ENCODE measurements at places on chromosomes 6 and 20. TPM values are rescaled to one million over a fixed set of nuclear protein-coding genes. Genes with fewer than 3 reads are reported as not detected.

Gene OOEP
- not detected for total RNA-seq

Gene ZSCAN26
- total RNA-seq, result 13.1 TPM

Gene CLPSL2
- total RNA-seq, result not detected

GRCh38 chr6:39157511-39157910, 42.5 kb upstream of the SAYSD1 start:
- no peak for DNase-seq

DNA sequence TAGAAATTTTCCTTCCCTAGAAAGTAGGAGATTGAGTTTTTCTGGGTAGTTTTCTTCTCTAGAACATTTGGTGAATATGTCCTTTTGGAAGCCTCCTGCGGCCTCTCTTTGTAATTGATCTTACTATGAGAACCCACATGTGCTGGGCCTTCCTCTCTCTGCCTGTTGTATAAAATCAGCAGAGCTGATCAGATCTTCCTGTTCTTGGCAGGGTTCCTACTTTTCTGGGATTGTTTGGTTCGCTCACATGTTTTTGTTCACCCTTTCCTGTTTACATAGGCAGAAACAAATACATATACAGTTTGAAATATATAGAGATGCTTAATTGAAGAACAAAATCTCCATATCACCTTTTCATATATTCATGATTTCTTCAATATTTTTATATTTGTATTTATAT, 57.8 kb downstream of the IL22RA2 start:
- DNase-seq, result no peak

DNA sequence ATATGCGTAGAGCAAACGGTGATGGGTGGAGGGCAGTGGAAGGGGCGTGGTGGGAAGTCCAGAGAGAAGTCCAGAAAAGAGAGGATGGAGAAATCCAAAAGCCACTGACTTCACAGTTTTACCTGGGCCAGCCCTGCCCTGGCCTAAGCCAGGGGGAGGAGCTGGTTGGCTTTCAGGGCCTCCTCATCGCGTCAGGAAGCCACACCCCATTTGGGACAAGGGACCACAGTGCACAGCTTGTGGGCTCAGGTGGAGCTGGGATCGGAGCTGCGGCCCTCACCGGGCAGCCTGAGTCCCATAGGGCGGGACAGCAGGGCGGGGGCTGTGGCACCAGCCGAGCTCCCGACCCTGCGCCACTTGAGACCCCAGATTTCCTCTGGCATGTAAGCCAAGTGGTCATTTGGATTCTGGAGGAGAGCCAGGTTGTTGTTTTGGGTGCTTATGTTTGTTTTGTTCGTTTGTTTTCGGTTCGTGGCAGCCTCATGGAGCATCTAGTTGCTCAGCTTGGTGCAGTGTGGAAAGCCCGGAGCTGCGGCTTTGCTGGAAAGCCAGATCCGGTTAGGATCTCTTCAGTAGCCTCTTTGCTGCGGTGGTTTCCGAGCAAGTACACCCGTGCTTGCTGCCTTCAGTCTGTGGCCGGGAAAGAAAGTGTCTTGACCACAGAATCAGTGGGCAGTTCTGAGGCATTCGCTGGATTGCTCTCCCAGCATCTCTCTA, 42.2 kb downstream of the RIOK1 start:
- no peak for DNase-seq
